Subcutaneous preadipocyte (primary cell): ENCODE measurements at places on chromosomes 3 and 15. TPM values are rescaled to one million over a fixed set of nuclear protein-coding genes. Genes with fewer than 3 reads are reported as not detected.

COX17 gene
- 11.8 and 12.7 TPM in 2 replicates for total RNA-seq

ISL2 gene
- 0.20 TPM in 1 of 2 replicates, not detected in the other for total RNA-seq

XRN1 gene
- total RNA-seq, result 30.9 and 37.7 TPM in 2 replicates

ZPLD1 gene
- total RNA-seq, result not detected in 2 replicates

CYP1A1 gene
- under 0.01 and 0.37 TPM in 2 replicates for total RNA-seq

ATP13A5 gene
- total RNA-seq, result not detected in 2 replicates

HTR3E gene
- not detected in 2 replicates for total RNA-seq

ZNF385D gene
- 5.1 and 6.1 TPM in 2 replicates for total RNA-seq

POLQ gene
- total RNA-seq, result 4.4 and 12.7 TPM in 2 replicates

SEMA6D gene
- total RNA-seq, result under 0.01 and 0.59 TPM in 2 replicates

IFT80 gene
- total RNA-seq, result 54.5 and 63.6 TPM in 2 replicates
